ENCODE measurements at places on chromosomes 3 and 15.
A peak's percentile ranks its signal among the peaks of the same experiment; 100 is the strongest.

DNA sequence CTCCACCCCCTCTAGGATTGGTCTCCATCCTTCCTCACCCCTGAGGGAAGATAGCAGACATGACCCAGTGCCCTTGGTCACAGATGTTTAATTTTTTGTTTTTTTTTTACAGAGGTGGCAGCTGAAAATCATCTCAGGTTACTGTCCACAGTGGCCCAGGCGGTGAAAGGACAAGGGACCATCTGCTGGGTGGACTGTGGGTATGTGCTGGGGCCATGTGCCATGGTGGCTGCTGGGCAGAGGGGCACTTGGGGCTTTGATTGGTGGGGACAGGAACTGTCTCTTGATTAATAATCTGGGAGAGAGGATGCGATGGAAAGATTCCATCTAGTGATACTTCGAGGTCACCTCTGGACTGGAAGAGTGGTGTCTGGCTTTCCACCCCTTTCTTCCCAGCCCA is 25.4 kb downstream of the PDIA5 start:
- no peak for DNase-seq

- DNase-seq: no peak
Observed at GRCh38 chr15:92904722-92905571, 4.8 kb downstream of the CHD2 start.

DNA sequence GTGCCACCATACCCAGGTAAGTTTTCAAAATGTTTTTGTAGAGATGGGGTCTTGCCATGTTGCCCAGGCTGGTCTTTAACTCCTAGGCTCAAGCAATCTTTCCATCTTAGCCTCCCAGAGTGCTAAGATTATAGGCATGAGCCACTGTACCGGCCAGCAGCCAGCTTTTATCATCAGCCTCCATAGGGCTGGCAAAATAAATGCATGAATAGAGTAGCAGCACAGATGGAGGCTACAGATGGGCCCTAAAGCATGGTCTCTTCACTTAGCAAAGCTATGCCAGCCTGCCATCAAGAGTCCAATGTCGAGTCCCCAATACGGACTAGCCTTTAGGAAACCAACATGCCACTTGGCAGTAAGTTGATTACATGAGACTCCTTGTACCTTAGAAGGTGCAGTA is 63.8 kb downstream of the CNTN3 start:
- no peak for DNase-seq

DNA sequence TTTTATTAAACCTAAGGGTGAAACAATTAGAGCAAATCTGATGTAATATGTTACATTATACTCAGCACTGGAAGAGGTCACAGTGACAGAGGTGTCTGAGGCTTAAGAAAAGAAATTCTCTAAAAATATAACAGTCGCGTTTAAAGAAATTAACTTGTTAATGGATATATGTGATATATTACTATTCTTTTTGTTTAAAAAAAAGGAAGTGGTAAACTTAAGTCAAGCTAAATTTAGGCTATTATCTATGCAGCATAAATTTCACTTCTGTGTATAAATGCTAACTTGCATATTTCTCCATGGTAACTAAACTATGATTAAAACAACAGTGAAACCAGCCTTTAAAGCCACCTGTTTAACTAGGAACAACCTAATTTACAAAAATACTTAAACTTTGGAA is 191.3 kb downstream of the FOXP1 start:
- DNase-seq: no peak

GRCh38 chr15:71705151-71705550 is 105.2 kb upstream of the NR2E3 start:
- DNase-seq: no peak

- DNase-seq: no peak
Observed at GRCh38 chr3:59866076-59866475, 816.3 kb upstream of the CFAP20DC start.

DNA sequence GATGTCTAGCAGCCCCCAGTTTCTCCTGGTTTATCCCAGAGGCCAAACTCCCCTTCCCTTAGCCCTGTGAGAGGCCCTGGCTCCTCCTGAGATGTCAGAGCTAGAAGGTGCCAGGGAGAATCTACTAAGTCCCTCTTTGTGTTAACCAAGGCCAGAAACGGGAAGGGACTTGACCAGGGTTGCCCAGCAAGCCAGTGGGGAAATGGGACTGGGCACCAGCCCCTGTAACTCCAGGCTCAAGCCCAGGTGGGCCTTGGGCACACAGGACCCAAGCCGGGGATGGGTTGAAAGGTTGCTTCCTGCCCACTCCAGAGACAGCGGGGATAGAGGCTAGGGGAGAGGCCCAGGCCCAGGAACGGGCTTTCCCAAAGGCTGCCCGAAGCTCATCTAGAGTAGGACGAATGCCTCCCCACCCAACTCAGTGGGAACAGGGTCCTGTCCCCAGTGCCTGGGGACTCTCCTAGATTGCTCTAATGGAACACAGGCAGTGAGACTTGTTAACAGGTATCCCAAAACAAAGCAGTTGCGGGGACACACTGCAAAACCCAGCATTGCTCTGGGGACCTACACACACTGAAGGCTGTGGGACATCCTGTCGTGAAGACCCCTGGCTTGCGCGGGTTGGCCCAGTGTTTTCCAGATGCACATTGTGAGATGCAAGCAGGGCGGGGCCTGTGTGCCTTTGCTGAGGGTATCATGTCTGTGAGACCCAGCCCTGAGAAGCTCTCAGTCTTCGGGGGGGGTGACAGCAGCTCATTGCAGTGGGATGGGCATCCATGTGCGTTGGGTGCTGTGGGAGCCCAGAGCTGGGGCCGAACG is 12.9 kb upstream of the TXNRD3 start:
- no peak for DNase-seq

GRCh38 chr3:158091531-158091930 is 14.7 kb downstream of the SHOX2 start:
- DNase-seq: no peak

GRCh38 chr3:111709645-111710044 is 114.5 kb upstream of the ZBED2 start:
- DNase-seq: no peak

DNA sequence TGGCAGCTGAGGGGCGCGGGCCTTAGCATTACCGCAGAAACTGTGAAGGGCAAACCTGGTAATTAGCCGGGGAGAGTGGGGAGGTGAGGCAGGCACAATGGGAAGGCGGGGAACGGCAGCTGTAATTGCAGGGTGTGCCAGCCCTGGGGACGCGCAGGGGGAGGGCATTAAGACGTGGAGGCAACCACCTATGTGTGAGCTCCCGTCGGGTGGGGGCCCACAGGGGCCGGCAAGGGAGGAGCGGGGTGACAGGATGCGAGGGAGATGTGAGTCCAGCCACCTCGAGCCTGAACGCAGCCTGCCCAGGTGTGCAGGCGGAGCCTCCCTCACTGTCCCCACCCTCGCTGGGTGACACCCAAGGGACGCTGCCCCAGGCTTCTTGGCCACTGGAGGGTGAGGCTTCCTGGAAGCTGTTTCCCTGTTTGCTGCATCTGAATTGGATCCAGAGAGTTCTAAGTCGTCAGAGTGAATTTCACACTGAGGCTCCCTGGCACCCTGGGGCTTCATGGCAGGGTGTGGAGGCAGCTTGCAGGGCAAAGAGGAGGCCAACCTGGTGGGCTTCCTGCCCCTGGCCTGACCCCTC is 130.6 kb upstream of the MEF2A start:
- no peak for DNase-seq

DNA sequence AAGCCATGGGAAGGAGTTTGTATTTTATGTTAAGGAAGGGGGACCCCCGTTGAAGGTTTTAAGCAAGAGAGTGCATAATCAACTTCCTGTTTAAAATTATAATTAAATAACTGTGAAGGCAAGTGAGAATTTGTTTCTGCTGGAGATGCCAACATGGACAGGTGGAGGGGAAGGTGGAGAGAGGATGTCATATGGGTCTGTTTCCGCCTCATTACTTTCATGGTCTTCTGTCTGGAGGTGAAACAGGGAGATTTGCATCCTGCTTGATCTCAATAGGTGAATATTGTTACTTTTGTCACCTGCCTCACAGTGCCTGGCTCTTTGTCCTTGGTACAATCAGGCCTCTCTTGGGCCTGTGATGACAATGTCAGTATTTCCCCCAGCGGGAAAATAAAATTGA is 300.6 kb upstream of the LMCD1 start:
- DNase-seq: no peak

GRCh38 chr15:58171476-58172061 is 33.4 kb downstream of the AQP9 start:
- DNase-seq: no peak

DNA sequence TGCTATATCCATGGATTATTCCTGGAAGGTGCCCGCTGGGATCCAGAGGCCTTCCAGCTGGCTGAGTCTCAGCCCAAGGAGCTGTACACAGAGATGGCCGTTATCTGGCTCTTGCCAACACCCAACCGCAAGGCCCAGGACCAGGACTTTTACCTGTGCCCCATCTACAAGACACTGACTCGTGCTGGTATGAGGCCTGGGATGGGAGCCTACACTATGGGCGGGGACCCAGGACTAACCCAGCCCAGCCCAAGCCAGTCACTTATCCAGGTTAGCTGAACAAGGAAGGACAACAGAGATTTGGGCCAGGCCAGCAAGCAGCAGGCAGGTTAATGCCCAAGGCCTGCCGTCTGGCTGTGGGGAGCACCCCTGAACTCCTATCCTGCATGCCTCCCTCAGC is 45.3 kb downstream of the SEMA3G start:
- DNase-seq: no peak

DNA sequence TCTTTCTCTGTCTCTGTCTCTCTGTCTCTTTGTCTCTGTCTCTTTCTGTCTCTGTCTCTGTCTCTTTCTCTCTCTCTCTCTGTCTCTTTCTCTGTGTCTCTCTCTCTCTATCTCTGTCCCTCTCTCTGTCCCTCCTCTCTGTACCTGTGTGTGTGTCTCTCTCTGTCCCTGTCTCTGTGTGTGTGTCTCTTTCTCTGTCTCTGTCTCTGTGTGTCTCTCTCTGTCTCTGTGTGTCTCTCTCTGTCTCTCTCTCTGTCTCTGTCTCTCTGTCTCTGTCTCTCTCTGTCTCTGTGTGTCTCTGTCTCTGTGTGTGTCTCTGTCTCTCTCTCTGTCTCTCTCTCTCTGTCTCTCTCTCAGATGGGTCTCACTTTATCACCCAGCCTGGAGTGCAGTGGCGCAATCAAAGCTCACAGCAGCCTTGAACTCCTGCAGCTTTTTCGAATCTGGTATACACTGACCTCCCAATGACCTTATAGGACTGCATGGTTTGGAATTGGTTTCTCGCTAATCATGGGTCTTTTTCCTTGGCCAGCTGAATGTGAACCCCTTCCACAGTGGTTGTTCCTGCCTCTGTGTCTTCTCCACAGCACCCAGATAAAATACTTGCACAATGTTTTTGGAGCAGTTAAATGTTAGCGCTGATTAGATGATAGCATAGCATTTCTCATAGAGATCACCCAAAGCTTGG is 102.6 kb upstream of the KLHL25 start:
- no peak for DNase-seq

DNA sequence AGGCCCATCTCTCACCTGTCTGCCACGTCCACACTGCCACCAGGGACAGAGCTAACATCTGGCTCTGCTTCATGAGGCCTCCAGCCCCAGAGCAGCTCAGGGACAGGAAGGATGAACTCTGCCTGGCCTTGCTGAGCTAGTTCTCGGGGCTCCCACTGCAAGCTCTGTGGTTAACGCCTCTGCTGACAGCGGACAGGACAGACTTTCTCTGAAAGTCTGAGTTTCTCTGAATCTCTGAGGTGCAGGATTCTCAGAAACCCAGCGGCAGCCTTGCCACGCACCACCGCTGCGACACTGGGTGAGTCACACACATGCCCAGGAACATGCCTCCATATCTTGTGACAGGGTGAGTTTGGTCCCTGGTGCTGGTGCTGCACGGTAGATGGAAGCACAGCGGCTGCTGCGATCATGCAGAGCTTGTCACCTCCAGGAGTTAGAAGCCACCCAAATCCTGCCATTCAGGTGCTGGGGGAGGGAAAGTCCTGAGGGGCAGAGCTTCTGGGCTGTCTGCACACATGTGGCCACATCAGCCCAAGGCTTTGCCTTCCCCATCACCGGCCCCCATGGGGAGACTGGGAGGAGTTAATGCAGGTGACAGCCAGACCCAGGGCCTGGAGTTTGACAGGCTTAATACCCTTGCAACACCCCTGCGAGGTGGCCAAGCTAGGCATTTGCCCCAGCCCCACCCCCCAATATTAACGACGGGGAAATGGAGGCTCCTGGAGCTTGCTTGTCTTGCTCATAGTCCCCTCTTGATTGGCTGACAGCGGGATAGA is 267.0 kb downstream of the PLCL2 start:
- peak; percentile 89 for DNase-seq

GRCh38 chr3:42659451-42660130 is 6.1 kb downstream of the ZBTB47 start:
- no peak for DNase-seq

DNA sequence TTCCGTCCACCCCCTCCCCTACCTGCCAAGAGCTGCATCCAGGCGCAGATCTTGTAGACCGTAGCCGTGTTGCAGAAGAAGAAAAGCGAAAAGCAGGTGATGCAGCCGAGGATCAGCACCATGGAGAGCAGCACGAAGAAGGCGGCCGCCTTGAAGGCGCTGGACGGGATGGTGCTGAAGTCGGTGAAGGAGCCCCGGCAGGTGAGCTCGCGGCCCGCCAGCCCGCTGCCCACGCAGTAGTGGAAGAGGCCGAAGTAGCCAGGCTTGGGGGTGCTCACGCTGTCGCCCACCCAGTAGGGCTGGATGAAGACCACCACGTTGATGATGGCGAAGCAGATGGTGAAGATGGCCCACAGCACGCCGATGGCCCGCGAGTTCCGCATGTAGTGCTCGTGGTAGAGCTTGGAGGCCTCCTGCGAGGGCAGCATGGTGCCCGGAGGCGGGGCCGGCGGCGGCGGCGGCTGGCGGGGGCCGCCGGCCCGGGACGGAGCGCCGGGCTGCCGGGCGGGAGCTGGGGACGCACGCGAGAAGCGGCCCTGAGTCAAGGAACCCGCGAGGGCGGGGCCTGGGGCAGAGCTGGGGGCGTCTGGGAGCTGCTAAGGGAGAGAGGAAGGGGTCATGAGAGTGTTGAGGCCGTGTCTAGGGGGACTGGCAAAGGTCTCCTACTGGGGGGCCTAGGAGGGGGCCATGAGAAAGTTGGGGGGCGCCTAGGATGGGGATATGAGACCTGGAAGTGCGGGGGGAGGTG is 1.2 kb downstream of the LHFPL4 start:
- DNase-seq: peak; percentile 2

GRCh38 chr15:59491062-59491461 is 53.1 kb downstream of the FAM81A start:
- DNase-seq: no peak

DNA sequence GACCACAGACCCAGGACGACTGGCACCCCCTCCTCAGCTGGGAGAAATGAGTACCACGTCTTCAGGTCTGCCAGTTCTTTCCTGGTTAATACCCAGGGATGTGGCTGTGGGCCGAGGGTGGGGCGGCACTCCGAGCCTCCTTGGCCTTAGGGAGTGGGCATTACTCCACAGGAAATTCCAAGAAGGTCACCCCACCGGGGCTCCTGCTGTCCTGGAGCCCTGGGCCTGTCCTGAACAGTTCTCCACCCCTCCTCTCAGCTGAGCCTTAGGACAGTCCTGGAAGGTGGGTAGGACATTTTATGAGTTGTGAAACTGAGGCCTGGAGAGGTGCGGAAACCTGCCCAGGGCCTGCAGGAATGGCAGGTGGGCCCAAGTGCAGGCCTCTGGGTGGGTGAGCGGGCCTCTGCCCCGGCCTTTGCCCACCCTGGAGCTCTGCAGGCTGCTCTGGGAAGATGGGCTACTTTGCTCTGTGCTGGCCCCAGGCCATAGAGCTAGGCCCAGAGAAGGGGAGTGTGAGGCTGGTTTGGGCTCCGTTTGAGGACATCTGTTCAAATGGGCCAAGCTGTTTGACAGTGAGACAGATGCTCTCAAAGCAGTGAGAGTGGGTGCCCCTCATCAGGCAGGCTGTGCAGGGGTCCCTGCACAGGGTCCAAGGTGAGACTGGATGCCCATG is 103.1 kb downstream of the TMEM266 start:
- DNase-seq: no peak
